ENCODE measurements at places on chromosomes 2 and 18.

DNA sequence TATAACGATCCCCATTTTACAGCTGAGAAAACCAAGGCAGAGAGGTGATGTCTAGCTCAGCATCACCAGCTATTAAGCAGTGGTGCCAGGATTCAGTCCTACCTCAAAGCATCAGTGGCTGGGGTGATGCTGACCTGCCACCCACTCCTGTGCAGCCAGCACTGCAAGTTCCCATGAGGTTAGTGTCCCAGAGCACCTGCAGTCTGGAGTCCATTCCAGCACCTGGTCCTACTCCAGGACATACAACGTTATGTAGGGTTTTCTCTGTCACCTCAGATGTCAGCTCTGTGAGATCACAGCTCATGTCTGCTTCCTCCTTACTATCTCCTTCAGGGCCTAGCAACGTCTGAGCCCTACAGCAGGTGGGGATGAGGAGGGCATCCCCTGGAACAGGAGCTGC, 328.0 kb upstream of the HS6ST1 start:
- no peak for DNase-seq

DNA sequence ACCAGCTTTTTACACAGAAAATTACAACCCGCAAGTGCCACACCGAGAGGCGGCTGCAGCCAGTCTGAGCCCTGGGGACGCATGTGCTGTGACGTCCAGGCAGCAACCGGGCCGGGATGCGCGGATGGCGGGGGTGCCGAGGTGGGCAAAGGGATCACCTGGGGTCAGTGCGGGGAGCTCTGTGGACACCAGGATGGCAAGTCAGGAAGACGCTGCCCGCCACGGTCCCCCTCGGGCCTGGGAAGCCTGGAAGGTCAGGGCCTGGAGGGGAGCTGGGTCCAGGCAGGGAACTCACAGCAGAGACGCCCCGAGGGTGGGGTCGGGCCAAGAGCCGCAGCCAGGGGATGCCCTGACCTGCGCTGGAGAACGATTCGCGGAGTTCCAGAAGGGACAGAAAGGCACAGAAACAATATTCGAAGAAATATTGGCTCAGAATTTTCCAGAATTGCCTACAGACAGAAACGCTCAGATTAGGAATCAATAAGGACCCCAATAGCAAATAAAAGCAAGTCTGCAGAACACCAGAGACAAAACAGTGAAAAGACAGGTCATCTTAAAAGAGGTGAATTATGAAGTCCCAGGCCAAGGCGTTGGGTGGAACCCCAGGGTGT, 11.7 kb upstream of the KIF1A start:
- DNase-seq, result no peak

DNA sequence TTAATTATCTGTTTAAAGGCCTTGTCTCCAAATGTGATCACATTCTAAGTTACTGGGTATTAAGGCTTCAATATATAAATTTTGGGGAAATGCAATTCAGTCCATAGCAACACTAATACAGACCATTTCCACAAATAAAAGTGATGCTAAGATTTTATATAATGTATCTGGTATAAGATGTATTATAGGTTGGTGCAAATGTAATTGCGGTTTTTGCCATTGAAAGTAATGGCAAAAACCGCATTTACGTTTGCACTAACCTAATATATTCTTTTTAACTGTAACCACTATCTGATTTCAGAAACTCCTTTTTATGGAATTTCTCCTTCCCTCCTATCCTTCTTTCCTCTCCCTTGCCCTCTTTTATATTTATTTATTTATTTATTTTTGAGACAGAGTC, 1020.6 kb downstream of the BCL11A start:
- DNase-seq, result no peak

DNA sequence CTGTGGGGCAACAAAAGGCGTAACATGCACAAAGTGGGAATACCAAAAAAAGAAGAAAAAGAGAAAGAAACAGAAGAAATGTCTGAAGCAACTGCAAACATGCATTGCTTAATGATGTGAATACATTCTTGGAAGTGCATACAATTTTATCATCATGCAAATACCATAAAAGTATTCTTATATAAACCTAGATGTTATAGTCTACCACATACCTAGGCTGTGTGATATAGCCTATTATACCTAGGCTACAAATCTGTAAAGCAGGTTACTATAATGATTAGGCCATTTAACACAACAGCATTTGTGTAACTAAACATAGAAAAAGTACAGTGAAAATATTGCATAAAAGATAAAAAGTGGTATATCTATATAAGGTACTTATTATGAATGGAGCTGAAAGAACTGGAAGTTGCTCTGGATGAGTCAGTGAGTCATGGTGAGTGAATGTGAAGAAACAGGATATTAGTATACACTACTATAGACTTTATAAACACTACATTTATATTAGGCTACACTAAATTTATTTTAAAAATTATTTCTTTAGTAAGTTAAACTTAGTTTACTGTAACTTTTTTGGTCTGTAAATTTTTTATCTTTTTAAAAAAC, 319.4 kb upstream of the KCNH7 start:
- no peak for DNase-seq

GRCh38 chr2:46487667-46488335, 8.4 kb downstream of the TMEM247 start:
- no peak for DNase-seq

DNA sequence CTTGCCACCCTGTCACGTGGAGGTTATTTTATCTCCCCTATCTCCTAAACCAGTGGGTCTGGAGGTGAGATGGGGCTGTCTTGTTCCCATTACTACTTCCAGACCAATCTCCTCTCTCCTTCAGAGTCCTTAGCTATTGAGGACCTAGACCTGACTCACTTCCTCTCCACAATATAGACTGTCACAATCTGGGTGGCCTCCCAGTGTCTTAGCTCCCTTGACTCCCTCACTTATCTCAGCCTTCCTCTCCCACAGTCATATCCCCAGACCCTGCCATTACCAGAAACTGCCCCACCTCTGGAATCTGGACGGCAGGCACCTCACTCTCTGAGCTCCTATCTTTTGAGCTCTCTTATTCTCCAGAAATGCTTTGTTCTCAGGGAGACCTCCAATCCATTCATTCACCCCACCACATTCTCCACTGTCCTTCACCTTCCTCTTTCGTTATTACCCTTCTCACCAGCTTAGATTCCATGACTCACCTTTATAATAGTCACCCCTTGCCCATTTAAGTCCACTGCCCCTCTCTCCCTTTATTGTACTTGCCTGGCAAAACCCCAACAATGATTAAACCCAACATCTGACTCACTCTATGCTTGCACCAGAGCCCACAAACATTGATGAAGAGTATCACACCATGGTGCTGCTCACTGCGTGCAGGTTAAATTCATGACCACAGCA, 23.3 kb upstream of the SIX3 start:
- DNase-seq, result no peak

DNA sequence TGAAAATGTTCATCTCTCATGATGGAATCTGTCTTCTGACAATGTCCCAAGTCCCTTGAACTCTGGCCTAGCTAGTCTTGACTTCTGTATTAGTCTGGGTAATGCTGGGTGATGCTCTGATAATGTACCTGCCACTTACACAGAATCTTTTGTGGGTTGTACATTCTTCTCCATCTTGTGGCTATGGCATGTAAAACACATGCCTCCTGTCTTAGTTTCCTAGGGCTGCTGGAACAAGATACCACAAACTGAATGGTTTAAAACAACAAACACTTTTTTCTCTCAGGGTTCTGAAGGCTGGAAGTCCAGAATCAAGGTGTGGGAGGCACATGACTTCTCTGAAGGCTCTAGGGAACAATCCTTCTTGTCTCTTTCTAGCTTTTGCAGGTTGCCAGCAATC, 57.1 kb downstream of the RAPGEF4 start:
- no peak for DNase-seq

DNA sequence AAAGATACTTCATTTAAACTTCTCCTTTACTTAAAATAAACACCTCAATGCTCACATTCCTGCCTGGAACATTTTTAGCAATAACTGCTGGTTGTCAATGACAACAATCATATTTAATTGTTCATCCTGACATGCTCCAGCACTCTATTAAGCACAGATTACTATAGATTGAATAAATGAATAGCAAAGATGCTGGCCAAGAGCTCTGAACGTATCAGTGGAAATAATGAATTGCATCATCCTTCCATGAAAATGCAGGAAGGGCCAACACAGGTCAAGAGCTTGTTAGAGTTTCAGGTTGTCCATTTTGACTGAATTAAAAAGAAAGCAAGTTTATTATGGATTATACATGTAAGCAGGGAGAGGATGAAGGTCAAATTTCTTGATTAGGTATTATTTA, 994.0 kb downstream of the TSN start:
- no peak for DNase-seq

DNA sequence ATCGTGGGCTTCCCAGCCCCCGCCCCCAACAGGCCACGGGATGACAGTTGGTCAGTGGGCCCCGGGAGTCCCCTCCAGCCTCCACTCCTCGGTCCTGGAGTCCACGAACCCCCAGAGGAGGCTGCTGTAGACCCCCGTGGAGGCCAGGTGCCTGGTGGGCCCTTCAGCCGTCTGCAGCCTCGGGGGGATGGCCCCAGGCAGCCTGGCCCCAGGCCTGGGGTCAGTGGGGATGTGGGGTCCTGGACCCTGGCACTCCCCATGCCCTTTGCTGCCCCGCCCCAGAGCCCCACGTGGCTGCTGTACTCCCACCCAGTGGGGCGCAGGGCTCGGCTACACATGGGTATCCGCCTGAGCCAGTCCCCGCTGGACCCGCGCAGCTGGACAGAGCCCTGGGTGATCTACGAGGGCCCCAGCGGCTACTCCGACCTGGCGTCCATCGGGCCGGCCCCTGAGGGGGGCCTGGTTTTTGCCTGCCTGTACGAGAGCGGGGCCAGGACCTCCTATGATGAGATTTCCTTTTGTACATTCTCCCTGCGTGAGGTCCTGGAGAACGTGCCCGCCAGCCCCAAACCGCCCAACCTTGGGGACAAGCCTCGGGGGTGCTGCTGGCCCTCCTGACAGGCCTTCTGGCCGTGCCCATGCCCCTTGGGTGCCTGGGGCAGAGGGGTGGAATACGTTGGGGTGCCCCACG, 7.6 kb downstream of the NEU4 start:
- no peak for DNase-seq

DNA sequence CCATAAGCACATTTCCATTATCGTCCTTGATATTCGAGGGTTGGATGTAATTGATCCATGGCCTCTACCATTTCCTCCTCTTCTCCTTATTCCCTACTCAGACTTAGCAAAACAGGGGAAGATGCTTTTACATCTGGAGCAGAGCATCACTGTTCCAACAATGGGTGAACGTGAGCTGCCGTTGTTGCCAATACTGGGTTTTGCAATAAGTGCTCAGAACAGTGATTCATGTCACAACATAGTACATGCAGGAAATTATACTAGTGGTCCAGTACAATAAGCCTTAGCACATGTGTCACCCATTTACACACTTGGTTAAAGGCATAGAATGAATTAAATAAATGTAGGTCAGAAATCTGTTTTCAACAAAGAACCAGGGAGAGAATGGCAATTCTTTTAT, 112.4 kb downstream of the DCC start:
- DNase-seq, result no peak

DNA sequence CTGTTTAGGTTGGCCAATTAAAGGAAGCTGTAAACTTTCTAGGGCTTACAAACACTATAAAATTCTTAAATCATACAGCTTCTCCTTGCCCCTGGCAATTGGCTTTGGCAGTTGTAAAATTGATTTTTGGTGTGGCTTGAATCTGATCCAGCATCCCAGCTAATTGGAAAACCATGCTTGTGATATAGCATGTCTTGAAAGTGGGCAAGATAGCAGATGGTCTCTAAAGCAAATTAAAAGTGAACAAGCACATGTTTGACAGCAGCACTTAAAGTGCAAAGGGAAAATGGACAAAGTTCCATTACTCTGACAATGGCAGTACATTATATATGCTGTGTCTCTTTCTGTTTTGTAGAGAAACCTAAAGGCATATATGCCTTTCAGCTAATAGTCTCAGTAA, 302.9 kb upstream of the NXPH2 start:
- DNase-seq, result no peak

GRCh38 chr2:161729-162128, 102.1 kb downstream of the SH3YL1 start:
- DNase-seq, result no peak

- DNase-seq, result no peak
Measured at GRCh38 chr18:6875749-6876148, 146.2 kb downstream of the ARHGAP28 start.

GRCh38 chr2:64263315-64263714, 119.1 kb upstream of the PELI1 start:
- no peak for DNase-seq

- no peak for DNase-seq
Measured at GRCh38 chr2:95283562-95283961, 9.3 kb downstream of the PROM2 start.

DNA sequence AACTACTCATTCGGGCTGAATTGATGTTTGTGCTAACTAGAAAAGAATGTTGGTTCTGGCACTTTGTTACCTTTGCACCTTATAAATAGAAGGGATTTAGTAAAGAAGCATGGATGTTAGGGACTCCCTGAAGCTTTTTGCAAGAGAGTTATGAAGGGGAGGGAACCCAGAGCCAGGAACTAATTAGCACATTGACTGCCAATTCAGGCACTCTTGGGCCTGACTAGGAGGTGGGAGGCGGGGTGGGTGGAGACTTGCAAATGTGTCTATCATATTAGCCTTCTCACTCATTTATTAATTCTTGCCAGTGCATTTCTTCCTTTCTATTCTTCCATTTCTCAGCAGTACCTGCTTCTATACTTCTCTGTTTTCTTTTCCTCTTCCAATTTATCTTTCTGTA, 1022.4 kb downstream of the TMEM182 start:
- DNase-seq, result no peak

DNA sequence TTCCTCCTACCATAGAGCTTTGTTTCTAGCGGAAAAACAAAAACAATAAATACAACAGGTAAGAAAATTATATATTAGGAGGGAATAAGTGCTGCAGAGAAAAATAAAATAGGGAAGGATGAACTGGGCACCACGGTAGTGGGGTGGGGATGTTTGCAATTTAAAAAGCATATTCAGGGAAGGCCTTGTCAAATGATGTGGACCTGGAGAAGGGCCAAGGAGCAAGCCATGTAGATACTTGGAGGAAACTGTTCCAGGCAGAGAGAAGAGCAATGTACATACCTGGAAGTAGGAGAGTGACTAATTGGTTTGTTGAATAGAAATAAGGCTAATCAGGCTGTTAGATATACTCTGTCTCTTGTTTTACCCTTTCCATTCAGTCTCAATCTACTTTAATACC, 136.5 kb downstream of the ROCK1 start:
- no peak for DNase-seq

DNA sequence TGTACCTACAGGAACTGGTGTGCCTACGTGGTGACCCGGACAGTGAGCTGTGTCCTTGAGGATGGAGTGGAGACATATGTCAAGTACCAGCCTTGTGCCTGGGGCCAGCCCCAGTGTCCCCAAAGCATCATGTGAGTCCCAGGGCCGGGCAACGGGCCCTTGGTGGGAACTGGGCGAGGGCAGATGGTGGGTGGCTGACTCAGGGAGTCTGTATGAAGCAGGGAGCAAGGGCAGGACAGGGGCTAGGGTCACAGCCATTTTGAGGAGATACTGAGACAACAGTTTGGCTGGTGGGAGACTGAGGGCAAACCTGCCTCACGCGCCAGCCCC, 1.7 kb downstream of the EMILIN1 start:
- no peak for DNase-seq
